CD4-positive, alpha-beta T cell treated with Interleukin-17A for 1 hour (primary cell): ENCODE measurements at places on chromosomes 4 and X.
A peak's percentile ranks its signal among the peaks of the same experiment; 100 is the strongest.

GRCh38 chr4:101685126-101685525 lies 105.4 kb upstream of the BANK1 start:
- no peak for DNase-seq

DNA sequence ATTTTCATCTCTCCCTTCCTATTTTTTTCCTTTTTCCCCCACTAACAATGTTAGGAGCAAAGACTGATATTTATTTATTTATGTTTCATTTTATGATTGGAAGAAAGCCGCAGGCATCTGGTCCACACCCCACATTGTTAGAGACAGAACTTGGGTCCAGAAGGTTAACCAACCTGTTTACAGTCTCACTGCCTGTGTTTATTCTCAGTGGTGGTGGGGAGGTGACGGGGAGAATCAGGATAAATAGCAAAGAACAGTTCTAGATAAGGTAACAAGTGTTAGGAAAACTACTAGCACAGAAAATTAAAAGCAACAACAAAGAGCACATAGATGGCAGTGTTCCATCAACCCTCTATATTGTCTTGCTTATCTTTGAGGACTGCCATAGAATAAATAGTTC lies 301.7 kb upstream of the DIPK2B start:
- no peak for DNase-seq

DNA sequence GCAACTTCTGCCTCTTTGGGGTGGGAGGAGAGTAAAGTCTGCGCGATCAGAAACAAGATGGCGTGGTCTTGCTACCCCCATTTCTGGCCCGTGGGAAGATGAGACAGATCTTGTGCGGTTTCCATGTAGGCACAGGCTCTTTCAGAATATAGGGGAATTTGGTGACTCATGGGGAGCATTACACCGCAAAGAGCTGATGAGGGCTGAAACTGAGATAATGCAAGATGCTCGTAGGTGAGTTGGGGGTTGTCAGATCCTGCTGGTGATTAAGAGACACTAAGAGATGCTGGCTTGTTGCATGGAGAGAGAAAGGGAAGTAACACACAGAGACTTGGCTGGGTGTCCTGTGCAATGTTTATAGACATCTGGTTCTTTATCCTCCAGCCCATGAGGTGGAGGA lies 1.5 kb downstream of the EVC start:
- DNase-seq: no peak

DNA sequence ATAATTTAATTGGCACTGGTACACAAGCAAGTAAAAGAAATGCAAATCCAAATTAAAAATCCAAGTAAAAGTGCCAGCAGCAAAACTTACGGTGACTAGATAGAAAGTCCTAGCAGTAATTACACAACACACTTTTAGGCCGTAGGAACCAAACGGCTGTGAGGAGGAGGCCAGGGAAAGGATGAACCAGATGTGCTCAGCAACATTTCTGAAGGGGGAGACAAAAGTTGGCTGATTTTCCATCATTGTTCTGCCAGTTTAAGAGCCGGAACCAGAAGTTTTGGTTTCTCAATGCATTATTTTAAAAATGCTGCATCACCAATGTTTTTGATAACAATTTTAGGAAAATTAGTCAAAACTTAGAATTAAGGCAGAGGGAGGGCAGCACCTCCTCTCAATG lies 68.7 kb upstream of the ENPP6 start:
- DNase-seq: no peak

DNA sequence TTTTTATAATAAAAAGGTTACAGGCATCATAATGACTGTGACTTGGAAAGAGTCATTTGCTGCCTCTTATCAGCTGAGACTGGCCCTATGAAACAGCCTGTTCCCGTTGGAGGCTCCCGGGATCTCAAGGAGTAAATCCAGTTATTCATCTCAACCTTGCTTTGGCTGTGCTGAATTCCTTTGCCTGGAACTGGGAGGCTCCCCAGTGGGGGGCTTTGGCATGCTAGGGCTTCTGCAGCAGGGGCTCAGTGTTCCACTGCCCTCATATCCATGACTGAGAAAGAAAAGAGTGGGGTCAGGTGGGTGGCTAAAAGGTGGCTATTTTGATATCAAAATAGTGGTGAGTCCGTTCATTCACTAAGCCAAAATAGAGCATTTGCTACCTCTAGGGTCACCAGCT lies 71.2 kb downstream of the TRPC5 start:
- DNase-seq: no peak

GRCh38 chr4:182280436-182281111 lies 37.4 kb downstream of the TENM3 start:
- DNase-seq: no peak

DNA sequence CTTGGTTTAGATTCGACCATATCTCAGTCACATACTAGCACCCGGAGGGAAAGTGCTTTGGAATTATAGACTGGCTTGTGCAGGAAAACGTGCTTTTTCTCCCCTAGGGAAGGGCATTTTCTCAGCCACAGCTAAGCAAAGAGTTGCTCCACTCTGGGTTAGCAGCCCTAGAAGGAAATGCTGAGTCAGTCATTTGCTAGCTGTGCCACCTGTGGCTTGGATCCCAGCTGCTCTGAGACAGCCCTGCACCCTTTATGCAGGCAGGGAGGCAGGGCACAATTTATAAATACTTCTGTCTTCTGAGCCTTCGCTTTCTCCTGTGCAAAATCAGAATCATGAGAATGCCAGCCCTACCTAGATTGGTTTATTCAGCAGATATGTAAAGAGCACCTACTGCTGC lies 1.3 kb upstream of the USP51 start:
- no peak for DNase-seq

DNA sequence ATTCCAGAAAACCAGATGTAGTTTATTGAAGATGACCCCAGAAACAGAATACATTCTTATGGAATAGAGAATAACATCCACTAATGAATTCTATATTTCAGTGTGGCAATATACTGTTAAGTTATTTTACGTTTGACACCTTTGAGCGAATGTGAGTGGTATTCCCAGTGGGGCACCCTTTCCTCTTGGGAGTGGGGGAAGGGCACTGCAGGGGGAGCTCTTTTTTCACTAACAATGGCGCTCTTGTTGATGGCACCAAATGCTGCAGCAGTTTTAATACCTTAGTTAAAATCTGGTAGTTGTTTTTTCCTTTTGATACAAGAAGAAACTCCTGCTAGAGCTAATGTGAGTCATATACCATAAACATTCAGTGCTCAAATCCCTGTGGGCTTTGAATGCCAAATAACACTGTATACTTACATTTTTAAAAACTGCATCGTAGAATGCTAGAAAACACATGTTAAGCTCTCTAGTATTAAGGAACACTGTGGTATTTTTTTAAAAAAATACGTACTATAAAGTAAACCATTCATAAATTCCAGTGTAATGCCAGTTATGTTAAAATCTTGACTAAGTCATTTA lies 178.5 kb downstream of the DCHS2 start:
- DNase-seq: no peak

GRCh38 chrX:22406201-22406737 lies 133.6 kb downstream of the CBLL2 start:
- DNase-seq: no peak

DNA sequence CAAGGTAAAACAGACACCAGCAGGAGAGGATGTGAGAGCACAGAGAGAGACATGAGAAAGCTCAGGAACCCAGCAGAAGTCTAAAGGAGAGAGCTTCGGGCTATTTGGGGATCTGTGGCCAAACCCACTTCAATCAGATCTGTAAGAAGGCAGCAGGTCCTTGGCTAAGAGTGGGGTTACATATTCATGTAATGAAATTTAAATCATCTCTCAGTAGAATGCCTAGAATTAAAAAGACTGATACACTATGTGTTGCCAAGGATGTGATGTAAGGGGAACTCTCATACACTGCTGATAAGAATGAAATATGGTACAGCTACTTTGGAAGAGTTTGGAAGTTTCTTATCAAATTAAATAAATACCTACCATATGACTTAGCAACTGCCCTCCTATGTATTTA lies 35.8 kb downstream of the PDE5A start:
- DNase-seq: no peak

DNA sequence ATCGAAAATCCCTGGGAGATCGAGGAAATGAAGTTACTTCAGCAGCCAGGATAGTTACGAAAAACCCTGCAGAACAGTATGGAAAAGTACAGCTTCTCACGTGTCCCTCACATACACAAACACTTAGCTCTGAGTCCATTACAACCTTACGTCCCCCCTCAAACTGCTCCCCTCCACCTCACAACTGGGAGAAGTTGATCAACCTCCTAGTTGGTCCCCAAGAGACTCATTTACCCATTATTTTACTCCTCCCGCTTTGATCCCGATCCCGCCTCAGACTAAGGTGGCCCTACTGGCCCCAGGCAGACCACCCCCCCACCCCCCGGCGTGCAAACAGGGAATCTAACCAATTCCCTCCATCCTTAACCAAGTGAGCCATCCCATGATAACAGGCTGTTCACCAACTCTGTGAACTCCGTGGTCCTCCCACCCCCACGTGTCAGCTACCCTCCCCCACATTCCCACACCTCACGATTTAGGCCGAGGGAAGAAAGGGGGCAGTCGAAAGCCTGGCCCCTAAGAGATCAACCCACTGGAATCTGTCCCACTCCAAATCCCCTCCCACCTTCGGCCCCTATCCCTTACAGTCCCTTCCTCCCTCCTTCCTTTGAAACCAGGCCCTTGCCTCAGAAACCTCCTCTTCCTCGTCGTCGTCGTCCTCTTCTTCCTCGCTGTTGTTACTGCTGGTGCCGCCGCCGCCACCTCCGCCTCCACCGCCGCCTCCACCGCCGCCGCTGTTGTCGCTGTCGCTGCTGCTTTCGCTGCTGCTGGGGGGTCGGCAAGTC lies 755 bp downstream of the ANKRD17 start:
- DNase-seq: peak; percentile 25

DNA sequence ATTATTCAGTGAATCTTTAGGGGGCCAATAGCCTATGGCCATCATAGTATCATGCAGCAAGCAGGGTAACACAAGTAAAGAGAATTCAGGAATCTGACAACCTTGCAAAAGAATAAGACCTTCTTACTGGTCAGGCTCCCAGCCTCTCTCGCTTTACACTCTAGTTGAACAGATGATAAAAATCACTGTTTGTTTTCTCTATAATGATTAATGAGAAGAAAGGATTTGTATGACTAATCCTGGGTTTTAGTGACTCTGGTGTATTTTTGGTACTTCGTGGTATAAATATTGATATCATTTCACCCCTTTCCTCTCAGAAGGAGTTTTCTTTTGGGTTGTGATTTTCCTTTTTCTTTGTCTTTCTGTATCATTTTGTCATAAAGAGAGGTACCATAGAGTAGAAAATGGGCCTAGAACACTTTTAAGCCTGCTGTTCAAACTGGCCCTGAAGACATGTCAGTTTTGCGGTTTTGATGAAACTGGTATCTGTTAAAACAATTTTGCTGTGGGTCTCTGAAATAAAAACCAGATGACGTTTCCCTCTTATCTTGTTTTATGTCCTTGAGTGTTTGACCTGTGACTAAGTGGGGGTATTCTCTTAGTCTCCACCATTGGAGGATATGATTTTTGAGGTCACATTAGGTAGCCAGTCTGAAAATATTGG lies 294.9 kb upstream of the TBX22 start:
- DNase-seq: no peak

DNA sequence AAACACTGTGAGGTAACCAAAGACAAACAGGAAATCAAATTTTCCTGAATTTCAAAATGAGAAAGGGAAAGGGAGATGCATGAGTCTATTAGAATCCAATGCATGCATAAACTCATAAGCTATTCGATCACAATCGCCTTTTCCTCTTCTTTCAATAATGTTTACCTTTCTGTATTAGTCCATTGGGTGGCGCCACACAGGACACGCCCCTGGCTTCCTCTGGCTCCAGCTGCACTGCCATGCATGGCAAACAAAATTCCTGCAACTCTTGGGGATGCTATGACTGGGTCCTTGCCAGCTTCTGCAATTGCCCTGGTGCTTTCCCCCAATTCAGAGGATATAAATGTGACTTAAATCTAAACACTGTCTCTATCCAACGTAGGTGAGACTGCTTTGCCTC lies 424.5 kb upstream of the PCDH7 start:
- DNase-seq: no peak

DNA sequence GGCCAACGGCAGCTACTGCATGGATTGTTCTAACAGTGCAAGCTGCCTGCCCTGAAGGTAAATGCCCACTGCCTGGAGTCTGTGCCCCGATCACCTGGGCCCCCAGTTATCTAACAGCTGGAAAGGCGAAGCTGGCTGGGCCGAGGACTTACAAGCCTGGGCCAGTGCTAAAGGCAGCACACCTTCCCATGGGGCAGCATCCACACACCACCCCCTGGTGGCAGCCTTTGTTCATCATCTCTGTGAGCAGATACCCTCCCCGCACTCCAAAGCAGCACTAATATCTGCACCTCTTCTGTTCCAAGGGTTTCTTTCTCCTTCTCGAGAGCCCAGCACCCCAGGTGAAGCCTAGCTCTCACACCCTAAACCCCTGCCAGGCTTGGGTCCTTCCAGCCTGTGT lies 7.6 kb downstream of the SLC2A9 start:
- DNase-seq: peak; percentile 17

GRCh38 chr4:57640391-57641100 lies 530.4 kb upstream of the IGFBP7 start:
- DNase-seq: no peak

DNA sequence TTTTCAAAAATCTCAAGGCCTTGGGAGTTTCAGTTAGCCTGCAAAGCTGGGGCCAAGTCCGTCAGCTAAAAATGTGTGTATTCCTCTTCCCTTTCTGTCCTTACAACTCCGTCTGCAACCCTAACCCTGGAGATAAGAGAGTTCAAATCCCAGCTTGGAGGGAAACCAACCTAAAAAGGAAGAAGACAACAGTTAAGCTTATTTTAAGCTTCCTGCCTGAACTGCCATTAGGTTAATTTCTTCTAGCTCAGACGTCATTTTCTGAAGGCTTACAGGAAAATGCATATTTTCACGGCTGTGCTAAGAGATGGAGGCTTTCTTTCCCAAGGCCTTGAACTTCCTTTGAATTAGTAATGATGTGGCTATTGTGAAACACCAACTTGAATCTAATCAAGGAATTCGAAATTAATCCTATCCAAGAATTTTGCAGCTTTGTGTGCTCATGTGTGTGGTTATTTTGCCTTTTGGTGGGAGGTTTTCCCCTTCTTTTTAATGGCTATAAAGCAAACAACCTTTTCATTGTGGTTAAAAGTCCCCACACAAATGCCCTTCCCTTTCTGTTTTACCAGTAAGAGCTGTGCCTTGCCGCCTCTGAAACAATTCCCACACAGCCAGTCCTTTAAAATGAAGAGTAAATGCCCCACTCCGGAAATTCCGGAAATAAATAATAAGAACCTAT lies 103.5 kb downstream of the IRF2 start:
- no peak for DNase-seq

DNA sequence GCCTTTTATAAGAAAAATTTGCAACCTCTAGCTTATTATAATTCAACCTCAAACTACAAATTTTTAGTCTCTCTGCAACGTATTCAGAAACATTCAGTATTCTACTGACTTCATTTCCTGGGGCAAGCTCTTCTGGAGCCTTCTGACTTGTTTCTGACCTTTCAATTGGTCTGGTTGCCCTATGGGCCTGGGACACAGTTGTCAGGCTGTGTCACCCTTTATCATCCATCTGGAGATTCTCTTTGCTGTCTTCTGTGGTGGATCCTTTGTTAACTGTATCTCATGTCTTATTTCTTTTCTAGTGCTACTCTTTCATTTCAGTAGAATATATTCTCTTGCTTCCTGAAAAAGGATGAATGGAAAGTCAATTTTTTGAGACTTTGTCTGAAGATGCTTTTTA lies 55.1 kb upstream of the PGRMC2 start:
- DNase-seq: no peak
